ENCODE measurements at places on chromosomes 16 and 17.

GRCh38 chr17:39755554-39756379 lies 18.0 kb downstream of the GRB7 start:
- DNase-seq = peak; percentile 52

DNA sequence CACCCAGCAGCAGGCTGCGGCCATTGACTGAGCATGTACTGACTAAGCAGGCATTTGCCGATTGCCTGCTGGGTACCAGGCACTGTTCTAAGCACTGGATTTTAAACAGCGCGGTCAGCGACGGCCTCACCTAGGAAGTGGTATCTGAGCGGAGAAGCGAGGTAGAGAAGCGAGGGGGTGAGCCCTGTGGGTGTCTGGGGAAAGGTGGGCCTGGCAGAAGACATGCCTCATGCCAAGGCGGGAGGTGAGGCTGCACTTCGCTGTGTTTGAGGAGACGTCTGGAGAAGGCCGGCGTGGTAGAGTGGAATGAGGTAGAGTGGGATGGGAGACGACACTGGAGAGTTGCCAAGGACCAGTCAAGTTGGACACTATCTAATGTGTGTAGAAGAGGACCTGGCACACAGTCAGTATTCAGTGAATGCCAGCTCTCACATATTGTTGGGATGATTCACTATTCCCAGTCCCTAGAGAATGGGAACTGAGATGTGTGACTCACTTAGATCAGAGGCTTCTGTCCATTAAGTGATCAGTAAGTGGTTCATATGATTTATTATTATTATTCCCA lies 14.4 kb downstream of the SYCE1L start:
- no peak for DNase-seq

GRCh38 chr17:15431196-15431595 lies 36.2 kb downstream of the CDRT4 start:
- DNase-seq = no peak

GRCh38 chr17:57451191-57451590 lies 194.9 kb downstream of the MSI2 start:
- DNase-seq = no peak

DNA sequence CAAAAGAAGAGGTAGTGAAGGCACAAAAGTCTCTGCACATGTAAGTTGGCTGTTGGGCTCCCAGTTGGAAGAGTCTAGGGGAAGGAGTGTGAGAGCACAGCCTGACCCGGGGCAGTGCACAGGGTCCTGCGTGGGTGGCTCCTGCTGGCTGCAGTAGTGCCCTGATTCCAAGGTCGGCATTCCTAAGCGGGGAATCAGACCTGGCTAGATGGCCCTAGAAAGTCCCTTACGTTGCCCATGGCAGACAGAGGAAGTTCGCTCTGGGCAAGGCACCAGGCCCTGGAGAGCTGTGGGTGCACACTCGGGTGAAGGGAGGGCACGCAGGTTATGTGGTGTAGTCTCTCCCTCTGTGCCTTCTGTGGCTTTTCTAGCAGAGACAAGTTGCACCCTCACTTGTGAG lies 22.8 kb upstream of the SLC5A11 start:
- no peak for DNase-seq

GRCh38 chr17:78394209-78394608 lies 15.8 kb downstream of the PGS1 start:
- DNase-seq = no peak

DNA sequence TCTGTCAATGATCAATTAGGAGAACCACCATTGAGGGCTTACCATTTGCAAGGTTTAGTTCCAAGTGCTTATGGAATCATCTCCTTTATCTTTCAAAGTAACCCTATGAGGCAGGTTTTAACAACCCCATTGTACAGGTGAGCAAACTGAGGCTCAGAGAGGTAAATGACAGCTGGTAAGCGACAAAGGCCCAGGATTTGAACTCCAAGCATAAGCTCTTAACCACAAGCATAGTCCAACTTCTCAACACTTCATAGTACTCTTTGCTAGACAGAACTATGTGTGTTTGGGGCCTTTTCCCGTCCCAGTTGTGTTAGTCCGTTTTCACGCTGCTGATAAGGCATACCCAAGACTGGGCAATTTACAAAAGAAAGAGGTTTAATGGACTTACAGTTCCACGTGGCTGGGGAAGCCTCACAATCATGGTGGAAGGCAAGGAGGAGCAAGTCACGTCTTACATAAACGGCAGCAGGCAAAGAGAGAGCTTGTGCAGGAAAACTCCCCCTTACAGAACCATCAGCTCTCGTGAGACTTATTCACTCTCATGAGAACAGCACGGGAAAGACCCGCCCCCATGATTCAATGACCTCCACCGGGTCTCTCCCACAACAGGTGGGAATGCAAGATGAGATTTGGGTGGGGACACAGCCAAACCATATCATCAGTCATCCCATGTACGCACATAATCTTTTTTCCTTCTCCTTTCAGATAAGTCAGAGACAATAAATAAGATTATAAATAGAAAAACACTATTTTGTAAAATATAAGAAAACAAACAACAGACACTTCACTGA lies 6.4 kb downstream of the RPH3AL start:
- DNase-seq = no peak

GRCh38 chr17:68290268-68290954 lies 516 bp downstream of the SLC16A6 start:
- DNase-seq = peak; percentile 52

DNA sequence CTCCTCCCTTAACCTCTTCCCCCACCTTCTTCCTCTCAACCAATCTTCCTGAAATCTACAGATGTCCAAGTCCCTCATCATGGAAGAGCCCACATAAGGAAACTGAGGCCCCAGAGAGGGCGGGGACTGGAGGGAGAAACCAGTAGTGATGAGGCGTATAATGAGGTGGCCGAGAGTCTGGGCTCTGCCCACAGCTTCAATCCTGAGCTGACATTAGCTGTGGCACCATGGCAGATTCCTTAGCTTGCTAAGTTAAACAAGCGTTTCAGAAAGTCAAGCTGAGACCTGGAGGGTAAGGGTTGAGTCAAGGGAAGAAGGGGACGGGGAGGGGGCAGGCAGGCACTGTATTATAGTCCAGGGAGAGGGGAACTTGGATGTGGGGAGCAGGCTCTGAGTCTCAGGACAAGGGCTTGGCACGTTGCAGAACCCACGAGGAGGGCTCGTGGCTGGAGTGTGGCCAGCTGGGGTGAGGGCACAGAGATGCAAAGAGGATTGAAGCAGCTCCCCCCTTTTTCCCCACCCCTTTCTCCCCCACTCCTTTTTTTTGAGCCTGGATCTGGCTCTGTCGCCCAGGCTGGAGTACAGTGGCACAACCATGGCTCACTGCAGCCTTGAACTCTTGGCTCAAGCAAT lies 13.3 kb downstream of the ARHGAP23 start:
- DNase-seq = no peak

GRCh38 chr17:50147841-50148225 lies 2.6 kb downstream of the PPP1R9B start:
- no peak for DNase-seq

DNA sequence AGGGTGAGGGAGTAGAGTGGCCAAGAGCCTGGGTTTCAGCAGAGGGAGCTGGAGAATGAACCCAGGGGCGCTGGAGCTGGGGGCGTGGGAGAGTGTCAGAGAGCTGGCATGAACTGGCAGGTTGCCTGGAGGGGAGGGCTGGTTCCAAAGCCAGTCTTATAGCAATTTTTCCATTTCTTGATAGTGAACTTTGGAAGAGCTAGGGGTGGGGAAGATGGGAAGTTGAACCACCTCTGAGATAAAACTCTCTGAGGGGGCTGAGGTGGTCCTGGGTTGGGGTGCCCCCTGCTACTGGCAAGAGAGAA lies 36.9 kb downstream of the ADGRG5 start:
- no peak for DNase-seq

GRCh38 chr16:84138824-84139627 lies 6.0 kb downstream of the HSDL1 start:
- no peak for DNase-seq

DNA sequence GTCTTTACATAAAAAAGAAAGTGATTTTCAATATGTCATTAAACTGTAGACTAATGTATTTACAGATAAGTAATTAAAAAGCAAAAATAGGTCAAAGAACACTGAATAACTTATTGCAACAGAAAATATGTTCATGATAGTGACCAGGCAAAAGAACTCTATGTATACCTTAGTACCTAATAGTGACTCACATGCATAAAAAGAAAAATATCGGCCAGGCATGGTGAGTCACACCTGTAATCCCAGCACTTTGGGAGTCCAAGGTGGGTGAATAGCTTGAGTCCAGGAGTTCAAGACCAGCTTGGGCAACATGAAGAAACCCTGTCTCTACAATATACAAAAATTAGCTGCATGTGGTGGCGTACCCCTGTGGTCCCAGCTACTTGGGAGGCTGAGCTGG lies 33.0 kb upstream of the TOM1L1 start:
- no peak for DNase-seq

GRCh38 chr16:54521327-54521726 lies 234.7 kb upstream of the IRX3 start:
- DNase-seq = no peak

DNA sequence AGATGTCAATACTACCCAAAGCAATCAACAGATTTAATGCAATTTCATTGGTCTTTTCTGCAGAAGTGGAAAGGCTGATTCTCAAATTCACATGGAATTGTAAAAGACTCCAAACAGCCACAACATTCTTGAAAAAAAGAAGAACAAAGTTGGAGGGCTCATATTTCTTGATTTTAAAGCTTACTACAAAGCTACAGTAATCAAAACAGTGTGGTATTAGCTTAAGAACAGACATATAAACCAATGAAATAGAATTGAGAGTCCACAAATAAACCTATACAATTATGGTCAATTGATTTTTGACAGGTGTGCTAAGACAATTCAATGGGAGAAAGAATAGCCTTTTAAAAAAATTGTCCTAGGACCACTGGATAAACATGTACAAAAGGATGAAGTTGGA lies 14.4 kb upstream of the ABCC1 start:
- DNase-seq = no peak

GRCh38 chr17:1764284-1764683 lies 2.4 kb downstream of the SERPINF1 start:
- DNase-seq = peak; percentile 22

DNA sequence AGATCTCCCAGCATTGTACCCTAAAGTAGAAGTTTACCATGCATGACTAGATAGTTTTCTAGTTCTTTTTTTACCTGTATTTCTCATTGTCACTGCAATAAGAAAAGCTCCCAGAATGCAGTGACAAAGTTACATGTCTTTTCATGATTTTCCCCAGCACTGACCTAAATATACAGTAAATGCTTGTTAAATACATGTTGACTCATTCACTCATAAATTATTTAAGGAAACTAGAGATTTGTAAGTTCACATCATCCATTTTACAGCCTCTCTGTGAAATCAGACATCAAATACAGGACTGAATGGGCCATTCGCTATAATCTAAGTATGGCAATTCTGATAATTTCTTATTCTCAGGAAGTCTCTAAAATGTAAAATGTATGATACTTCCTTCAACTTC lies 258.9 kb upstream of the AXIN2 start:
- no peak for DNase-seq

DNA sequence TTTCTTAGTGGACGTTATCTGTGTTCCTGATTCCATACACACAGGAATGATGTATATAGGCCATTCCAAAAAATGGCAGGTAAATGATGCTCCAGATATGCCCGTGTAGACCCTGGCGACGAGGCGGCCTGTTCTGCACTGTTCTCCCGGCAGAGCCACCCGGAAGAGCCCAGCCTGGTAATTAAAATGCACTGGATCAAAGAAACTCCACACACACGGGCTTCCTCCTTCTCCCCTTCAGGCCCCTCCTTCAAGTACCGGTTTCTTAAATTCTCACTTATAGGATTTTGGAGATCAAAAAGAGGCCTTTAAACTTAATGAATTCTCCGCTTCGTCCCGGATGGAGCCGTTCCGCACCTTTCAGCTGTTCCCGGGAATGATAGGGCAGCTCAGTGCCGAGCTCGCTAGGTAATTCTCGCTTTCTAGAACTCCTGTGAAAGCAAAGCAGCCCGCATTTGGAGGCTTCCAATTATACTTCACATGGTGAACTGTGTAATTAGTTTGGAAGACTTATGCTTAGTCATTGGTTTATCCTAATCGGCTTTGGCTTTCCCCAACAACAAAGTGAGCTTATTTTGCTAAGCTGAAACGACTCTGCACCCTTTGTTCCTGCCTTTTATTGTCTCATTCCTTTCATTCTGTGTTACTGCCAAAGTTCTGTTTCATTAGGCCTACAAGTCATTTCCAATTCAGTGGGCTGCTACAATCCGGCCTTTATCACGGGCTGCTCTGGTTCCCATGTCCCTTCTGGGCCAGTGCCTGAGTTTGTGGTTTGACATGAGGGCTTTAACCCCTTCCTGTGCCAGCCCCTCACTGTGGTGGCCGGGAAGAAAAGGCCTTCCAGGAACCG lies 150.0 kb downstream of the MSI2 start:
- DNase-seq = no peak

GRCh38 chr16:83899272-83899897 lies 470 bp downstream of the MLYCD start:
- DNase-seq = peak; percentile 19

DNA sequence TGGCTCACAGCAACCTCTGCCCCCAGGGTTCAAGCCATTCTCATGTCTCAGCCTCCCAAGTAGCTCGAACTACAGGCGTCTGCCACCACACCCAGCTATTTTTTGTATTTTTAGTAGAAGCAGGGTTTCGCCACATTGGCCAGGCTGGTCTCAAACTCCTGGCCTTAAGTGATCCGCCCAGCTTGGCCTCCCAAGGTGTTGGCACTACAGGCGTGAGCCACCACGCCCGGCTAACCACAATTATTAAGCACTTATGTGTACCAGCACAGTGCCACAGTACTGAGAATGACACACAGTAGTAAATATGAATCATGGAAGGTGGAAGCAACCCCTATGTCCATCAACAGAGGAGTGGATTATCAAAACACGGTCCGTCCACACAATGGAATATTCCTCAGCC lies 49.8 kb downstream of the COTL1 start:
- no peak for DNase-seq

- peak; percentile 96 for DNase-seq
Observed at GRCh38 chr17:45247429-45248131, 14.3 kb downstream of the SPATA32 start.

- DNase-seq = no peak
Observed at GRCh38 chr16:85390511-85391174, 222.5 kb upstream of the GSE1 start.

- DNase-seq = no peak
Observed at GRCh38 chr17:57289130-57289529, 32.8 kb downstream of the MSI2 start.

- DNase-seq = no peak
Observed at GRCh38 chr16:30947859-30948666, 805 bp upstream of the ORAI3 start.

- DNase-seq = no peak
Observed at GRCh38 chr16:25035494-25036405, 20.6 kb upstream of the ARHGAP17 start.
